ENCODE measurements at places on chromosomes 6 and 20.

DNA sequence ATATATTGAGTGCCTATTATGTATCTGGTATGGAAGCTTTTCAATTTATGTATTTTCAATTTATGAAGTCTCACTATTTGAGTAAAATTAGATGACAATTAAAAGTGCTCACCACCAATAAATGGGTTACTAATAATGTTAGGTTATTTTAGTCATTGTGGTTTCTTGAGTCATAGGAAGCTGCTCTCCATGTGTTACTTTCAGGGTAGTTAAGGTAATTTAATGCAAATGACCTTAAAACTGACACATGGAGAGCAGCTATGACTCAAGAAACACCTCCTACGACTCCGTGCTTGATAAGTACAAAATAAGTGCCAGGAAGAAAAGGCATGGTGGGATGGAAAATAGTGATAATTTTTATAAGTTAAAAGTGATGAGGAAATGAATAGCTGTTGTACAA is 16.5 kb upstream of the TINAG start:
- no peak for DNase-seq

- DNase-seq = no peak
Observed at GRCh38 chr6:29561606-29562181, 2.2 kb upstream of the UBD start.

GRCh38 chr20:63261060-63261794 is 7.0 kb upstream of the NKAIN4 start:
- DNase-seq = no peak

DNA sequence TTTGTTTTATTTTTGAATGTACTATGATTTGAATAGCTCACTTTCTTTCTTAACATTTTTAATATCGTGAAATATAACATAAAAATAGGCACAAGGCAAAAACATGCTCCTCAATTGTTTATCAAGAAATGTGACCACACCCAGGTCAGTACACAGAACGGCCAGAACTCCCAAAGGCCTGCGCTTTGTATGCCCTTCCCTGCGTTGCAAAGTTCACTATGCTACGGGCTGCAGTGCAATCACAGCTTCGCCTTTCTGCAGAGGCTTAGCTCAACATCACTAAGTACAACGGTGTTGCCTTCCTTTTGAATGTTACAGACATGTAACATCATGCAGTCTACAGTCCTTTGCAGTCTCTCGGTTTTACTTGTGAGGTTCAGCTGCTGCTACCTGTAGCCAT is 333.4 kb downstream of the THBS2 start:
- no peak for DNase-seq

- DNase-seq = no peak
Observed at GRCh38 chr20:48875914-48876240, 45.6 kb upstream of the ARFGEF2 start.

DNA sequence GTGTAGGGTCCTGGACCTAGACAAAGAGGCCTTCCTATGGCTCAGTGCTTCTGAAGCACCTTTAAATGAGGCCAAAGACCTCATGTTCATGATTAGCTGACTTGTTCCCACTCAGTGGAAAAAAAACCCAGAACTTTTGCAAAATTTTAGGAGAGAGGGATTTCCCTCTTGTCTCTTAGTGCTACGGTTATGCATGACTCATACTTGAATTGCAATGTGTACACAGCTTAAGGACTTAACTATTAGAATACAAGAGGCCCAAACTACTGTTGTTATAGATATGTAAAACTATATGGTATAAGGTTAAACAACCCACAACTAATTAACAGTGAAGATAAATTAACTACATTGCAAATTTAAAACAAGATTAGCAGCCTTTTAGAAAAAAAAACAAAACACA is 32.3 kb upstream of the HLA-A start:
- no peak for DNase-seq

GRCh38 chr6:1062786-1063545 is 248.9 kb upstream of the FOXQ1 start:
- no peak for DNase-seq

DNA sequence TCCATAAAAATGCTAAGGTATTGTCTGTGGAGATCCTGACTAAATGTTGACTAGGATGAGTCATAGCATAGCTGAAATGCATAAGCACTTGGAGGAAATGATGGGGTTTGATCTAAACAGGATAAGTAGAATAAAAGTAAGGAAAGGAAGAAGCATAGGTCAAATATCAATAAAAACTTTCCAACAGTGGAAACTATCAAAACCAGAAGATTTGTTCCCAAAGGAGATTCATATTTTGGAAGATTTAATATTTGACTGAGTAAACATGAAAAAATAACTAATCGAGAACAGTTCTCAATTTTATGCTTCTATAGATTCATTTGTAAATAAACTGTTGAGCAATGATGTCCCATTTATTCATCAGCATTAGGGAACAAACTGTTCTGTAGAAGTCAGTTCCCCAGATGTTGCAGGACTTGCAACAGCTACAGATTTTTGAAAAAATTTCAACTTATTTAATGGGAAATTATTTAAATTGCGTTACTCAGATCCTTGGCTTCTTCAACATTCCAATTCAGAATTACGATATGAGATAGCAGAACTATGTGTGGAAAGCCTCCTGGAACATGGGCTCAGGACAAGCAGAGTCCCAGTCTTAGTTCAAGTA is 133.7 kb upstream of the TBX18 start:
- no peak for DNase-seq

DNA sequence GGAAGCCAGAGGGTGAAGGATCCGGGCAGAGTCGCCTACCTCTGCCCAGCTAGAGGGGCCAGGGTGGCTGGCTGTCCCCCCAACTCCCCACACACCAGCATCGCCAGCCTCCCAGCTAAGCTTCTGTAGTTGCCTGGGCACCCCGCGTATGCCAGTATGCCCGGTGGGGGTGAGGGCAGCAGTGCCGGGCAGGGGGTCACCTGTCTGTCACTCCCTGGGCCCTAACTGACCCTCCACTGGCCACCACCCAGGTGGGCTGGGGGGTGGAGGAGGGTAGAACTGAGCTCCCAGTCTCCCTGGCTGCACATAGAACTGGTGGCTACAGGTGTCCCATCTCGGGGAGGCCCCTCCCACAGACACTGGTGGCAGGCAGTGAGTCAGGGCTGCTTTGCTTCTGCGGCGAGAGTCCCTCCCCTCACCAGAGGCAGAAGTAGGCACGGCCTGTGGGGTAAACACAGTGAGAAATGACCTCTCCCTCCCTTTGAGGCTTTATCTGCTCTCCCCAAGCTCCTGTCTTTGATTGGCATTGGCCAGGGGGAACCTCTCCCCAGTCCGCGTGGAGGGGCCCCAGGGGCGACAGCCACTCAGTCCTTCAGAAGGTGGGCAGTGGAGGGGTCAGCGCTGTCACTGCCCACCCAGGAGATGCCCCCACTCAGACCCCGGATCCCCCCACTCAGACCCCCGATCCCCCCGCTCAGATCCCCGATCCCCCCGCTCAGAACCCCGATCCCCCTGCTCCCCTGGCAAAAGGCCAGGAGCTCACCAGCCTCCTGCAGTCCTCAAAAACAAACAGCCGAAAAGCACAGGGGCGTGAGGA is 2.5 kb downstream of the NTSR1 start:
- DNase-seq = peak; percentile 28

GRCh38 chr6:151043944-151044343 is 178.4 kb downstream of the MTHFD1L start:
- no peak for DNase-seq

GRCh38 chr6:167569879-167570278 is 245.0 kb downstream of the TTLL2 start:
- DNase-seq = no peak

GRCh38 chr6:77273929-77274328 is 189.4 kb downstream of the HTR1B start:
- DNase-seq = no peak

GRCh38 chr20:47951521-47951971 is 166.3 kb upstream of the SULF2 start:
- DNase-seq = no peak

DNA sequence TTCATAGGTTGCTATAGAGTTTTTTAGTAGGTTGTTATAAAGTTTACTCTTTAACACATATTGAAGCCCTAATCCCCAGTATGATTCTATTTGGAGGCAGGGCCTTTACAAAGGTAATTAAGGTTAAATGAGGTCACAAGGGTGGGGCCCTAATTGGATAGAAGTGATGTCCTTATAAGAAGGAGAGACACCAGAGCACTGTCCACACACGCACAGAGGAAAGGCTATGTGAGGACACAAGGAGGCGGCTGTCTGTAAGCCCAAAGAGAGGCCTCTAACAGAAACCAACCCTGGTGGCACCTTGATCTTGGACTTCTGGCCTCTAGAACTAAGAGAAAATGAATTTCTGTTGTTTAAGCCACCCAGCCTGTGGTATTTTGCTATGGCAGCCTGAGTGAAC is 98.5 kb downstream of the GJA10 start:
- no peak for DNase-seq

DNA sequence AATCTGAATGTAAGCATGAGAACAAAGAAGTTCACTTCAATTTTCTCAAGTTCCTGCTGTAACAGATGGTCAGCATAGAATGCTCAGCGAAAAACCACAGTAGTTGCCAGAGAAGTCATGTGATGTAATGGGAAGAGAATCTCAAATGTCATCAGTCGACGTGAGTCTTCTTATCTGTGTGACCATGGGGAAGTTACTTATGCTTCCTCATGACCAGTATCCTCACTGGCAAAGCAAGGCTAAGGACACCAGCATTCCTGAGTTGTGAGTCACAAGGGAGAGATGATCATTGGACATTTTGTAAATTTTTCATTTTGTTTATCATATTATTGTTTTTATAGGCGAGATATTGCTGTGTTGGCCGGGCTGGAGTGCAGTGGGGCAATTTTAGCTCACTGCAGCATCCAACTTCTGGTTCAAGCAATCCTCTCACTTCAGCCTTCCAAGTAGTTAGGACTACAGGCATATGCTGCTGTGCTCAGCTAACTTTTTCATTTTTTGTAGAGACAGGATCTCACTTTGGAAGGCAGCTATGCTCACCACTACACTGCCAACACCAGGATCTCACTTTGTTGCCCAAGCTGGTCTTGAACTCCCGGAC is 21.9 kb downstream of the SGK1 start:
- no peak for DNase-seq
